ENCODE measurements at places on chromosomes 2 and 18. TPM values are rescaled to one million over a fixed set of nuclear protein-coding genes. Genes with fewer than 3 reads are reported as not detected.

DNA sequence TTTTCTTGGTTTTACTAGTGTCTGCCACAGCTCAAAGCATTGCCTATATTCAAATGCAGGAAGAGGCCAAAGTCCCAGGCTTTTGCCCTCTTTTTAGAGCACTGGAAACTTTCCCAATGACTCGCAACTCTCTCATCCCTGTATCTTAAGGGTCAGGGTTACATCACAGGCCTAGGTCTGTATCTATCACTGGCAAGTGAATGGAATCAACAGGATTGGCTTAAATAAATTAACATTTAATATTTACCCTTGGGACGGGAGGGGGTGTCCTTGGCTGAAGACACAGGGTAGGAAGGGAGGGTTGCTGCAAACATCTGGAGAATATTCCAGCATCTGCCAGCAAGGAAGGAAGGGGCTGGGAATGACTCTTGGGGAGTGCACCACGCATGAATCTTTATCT, 242.6 kb downstream of the SLC4A3 start:
- DNase-seq: no peak
- no peaks in the 10 kb centered on the region for H3K36me3 ChIP-seq
- H3K4me3 ChIP-seq: no peak overlapping the region
- H3K27me3 ChIP-seq: peaks cover 10% of the 10 kb centered on the region

LOXHD1 gene
- not detected for total RNA-seq

- peak; percentile 1 for DNase-seq
- peak overlapping the region; percentile 80 for H3K4me3 ChIP-seq
- H3K27ac ChIP-seq: peak overlapping the region; percentile 57
Observed at GRCh38 chr2:61671561-61672315, 133.6 kb upstream of the XPO1 start.

- H3K27me3 ChIP-seq: peaks cover 4% of the 10 kb centered on the region
- peaks cover 65% of the 10 kb centered on the region for H3K4me1 ChIP-seq
- DNase-seq: no peak
- no peak overlapping the region for H3K4me3 ChIP-seq
- H3K36me3 ChIP-seq: peaks cover 25% of the 10 kb centered on the region
Observed at GRCh38 chr2:73984922-73985307, 205 bp downstream of the TET3 start.

DNA sequence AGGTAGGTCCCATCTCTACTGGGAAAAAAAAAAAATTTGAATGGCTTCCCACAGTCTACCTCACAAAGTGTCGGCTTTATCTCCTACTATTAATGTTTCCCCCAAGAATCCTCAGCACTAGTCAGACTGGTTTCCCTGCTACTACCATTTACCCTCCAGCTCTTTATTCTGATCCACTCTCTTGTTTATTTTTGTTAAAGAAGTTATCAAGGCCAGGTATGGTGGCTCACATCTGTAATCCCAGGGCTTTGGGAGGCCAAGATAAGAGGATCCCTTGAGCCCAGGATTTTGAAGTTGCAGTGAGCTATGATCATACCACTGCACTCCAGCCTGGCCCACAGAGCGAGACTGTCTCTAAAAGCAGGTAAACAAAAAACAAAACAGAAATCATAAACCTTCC, 1275.3 kb downstream of the LRP1B start:
- no peaks in the 10 kb centered on the region for H3K27me3 ChIP-seq
- H3K4me1 ChIP-seq: no peaks in the 10 kb centered on the region
- H3K36me3 ChIP-seq: no peaks in the 10 kb centered on the region
- H3K27ac ChIP-seq: no peak overlapping the region
- no peak for DNase-seq
- no peak overlapping the region for H3K4me3 ChIP-seq

LRPPRC gene
- 71.4 TPM for total RNA-seq

- H3K36me3 ChIP-seq: peaks cover 7% of the 10 kb centered on the region
- DNase-seq: no peak
- H3K27me3 ChIP-seq: no peaks in the 10 kb centered on the region
Observed at GRCh38 chr2:217382794-217383193, 522.9 kb upstream of the TNP1 start.

DNA sequence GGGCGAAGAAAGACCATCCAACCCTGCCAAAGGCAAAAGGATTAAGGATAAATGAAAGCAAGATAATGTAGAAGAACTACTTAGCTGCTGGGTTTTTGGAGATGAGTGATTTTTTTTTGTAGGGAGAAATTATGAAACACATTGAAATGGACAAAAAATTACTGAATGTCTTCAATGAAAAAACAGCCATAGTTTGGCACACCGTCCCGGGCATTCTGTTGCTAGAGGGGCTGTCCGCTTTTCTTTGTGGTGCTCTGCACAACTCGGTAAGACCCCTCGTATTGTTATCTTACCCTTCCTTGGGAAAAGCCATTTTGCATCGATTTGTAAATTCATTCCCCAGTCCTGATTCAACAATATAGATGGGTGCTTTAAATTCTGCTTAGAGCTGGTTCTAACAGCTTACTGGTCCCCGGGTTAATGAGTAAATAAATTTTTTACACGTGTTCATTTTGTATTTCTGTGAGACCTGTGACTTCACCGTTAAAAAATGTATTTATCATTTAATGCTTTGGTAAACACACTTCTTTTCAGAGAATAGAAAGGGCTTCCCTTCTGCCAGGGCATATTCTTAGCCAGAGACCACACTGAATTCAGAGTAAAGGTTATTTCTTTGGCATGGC, 912 bp upstream of the LAPTM4A start:
- no peak overlapping the region for H3K27ac ChIP-seq
- no peak overlapping the region for H3K4me3 ChIP-seq
- peaks cover 6% of the 10 kb centered on the region for H3K27me3 ChIP-seq

GRCh38 chr2:174673876-174674275, 76.3 kb upstream of the WIPF1 start:
- no peaks in the 10 kb centered on the region for H3K27me3 ChIP-seq
- H3K27ac ChIP-seq: no peak overlapping the region
- peaks cover 32% of the 10 kb centered on the region for H3K36me3 ChIP-seq
- H3K4me3 ChIP-seq: no peak overlapping the region
- peaks cover 20% of the 10 kb centered on the region for H3K4me1 ChIP-seq
- DNase-seq: no peak
